ENCODE measurements at places on chromosomes 5 and 9.

GRCh38 chr9:134455934-134456755 lies 129.9 kb downstream of the RXRA start:
- DNase-seq: peak; percentile 98

DNA sequence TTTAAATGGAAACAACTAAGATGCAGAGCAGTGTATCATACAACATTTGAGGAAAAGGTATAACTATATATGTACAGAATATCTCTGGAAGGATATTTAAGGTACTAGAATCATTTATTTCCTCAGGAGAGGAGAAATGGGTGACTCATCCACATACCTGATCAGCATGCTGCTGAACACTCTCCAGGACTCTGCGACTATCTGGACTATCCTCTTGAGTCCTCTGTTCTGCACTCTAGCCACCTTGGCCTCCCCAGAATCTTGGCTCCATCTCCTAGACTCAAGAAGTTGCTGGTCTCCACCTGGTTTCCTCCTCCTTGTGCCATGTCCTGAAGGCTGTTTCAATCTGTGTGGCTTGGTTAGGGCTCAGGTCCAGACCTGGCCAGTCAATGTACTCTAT lies 8.8 kb upstream of the PRDM6 start:
- no peak for DNase-seq

GRCh38 chr9:98168153-98168780 lies 24.2 kb downstream of the CORO2A start:
- DNase-seq: no peak

DNA sequence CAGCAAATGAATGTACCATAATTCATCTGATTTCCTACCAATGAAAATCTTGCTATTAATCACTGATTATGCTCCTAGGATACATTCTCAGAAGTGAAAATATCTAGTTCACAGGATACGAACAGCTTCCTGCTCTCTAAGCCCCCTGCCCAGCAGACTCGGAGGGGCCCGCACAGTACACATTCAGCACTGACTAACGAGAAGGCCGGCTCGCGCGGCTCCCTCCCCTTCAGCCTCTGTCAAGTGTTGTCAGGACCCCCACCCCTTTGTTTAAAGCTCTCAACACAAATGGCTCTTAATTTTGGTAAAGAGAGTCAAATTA lies 82.0 kb downstream of the PRRT1B start:
- no peak for DNase-seq

GRCh38 chr9:132499251-132499650 lies 83.2 kb upstream of the BARHL1 start:
- DNase-seq: no peak

- no peak for DNase-seq
These were observed 88.7 kb downstream of the SYK start for GRCh38 chr9:90890146-90890810.

- DNase-seq: no peak
These were observed 4.3 kb downstream of the HAND1 start for GRCh38 chr5:154473581-154474283.

GRCh38 chr9:123866497-123866896 lies 63.4 kb downstream of the DENND1A start:
- DNase-seq: peak; percentile 70

- no peak for DNase-seq
These were observed 1.5 kb downstream of the PLAA start for GRCh38 chr9:26945591-26945990.

GRCh38 chr5:62000646-62001045 lies 305.4 kb upstream of the KIF2A start:
- no peak for DNase-seq

DNA sequence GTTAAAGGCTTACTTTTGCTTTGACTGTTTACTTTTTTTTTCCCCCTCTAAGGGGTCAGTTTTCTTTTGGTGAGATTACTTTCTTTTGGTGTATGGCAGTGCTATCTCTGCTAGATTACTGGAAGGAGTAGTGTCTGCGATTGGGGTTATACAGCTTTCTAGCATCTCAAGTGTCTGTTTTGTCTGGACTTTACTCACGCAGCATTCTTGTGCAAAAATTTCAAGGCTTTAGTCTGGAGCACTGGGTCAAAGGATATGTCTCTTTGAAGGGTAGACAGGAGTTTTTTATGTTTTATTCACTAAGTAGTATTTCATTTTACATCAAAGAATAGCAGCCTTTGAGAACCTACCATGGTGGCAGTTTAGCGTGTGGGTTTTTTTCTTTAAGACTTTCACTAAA lies 52.6 kb downstream of the NDUFS4 start:
- no peak for DNase-seq

GRCh38 chr5:10775646-10776045 lies 14.6 kb upstream of the DAP start:
- no peak for DNase-seq

DNA sequence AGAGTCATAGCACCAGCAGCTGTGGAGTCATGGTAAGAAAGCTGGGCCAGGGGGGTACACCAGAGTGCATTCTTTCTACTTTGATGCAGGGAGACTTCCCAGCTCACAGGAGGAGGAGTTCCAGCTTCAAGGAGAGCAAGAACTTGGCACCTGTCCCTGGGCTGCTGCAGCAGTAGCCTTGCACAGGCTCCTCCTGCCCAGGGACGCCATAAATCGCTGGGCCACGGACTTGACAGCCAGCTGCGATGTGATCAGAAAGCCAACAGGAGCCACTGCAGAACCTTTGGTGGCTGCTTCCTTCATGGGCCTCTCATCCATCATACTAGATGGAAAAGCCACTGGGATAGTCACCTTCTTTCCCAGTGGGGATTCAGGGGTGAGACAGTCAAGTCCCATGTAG lies 234.7 kb downstream of the NMUR2 start:
- no peak for DNase-seq

GRCh38 chr5:132428484-132429462 lies 59.3 kb downstream of the SLC22A5 start:
- DNase-seq: peak; percentile 65

GRCh38 chr5:100856462-100856861 lies 46.6 kb downstream of the ST8SIA4 start:
- no peak for DNase-seq

DNA sequence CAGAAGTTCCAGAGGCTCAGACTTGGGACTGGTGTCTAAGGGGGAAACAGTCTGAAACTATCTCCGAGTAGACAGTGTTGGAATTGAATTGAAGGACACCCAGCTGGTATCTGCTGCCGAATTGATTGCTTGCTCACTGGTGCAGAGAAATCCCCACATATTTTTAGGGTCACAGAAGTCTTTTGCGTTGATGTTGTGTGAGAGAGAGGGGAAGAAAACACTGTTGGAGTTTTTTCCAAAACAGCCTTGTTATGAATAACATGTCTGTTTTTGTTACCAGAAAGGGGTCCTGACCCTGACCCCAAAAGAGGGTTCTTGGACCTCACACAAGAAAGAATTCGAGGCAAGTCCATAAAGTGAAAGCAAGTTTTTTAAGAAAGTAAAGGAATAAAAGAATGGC lies 81.3 kb downstream of the ALDH7A1 start:
- no peak for DNase-seq

DNA sequence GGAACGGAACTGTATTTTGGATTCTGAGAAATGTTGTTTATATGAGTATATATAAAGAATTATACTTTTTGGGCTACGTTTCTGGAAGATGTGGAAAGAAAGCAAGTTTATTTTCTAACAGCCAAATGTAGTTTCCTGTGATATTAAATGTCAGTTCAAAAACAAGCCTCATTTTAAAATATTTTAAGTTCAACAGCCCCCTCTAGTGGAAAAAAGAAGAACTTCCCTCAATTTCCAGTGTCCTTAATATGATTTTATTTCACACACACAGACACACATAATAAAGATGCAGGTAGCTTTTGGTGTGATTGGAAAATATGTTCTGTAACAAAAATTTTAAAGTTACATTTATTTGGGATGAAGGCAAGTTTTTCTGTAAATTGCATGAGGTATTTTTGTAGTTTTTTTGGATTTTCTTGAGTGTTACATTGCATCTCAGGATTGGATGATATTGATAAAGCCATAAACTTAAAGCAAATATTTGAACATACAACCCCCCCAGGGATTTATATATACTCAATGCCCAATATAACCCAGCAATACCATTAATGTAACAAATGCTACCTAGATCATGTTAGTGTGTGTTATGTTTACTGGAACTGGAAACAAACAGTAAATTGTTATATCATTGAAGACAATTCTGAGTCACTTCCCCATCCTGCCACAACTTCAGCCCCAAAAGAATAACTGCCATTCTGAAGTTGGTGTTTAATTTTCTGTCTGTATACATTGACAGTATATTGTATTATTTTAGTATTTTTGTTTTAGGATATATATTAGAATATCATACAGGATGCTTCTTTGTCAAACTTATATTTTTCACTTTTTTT lies 54.0 kb downstream of the CCDC171 start:
- peak; percentile 61 for DNase-seq

- peak; percentile 51 for DNase-seq
These were observed 242.1 kb downstream of the BNC2 start for GRCh38 chr9:16628413-16628812.

- DNase-seq: no peak
These were observed 26.2 kb downstream of the AGTPBP1 start for GRCh38 chr9:85715587-85715986.

GRCh38 chr9:8857926-8858595 lies 1058.5 kb upstream of the DMAC1 start:
- DNase-seq: peak; percentile 32

- no peak for DNase-seq
These were observed 352.3 kb upstream of the CCNH start for GRCh38 chr5:87765009-87765408.

GRCh38 chr5:71597001-71597400 lies 9.9 kb downstream of the MCCC2 start:
- no peak for DNase-seq

GRCh38 chr5:149608936-149609545 lies 27.7 kb downstream of the ARHGEF37 start:
- no peak for DNase-seq

GRCh38 chr5:80156156-80156555 lies 99.7 kb downstream of the SERINC5 start:
- DNase-seq: no peak

- no peak for DNase-seq
These were observed 24.4 kb downstream of the TNC start for GRCh38 chr9:115093520-115093919.

DNA sequence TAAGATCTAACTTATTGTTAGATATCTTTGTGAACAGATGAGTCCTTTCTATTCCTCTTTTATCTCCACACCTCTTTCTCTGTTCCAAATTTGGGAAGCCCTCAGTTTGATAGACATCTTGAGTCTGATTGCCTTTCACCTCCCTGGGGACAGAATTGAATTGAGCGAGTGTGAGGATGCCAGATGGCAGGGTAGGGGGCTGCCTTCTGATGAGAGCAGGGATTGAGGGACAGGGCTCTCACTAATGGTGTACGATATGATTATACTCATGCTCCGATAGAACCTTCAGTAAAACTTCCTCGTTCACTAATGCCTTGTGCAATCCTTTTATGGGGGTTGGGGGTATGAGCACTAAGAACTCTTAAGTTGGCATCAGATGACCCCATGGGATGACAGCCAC lies 172.1 kb upstream of the DAP start:
- DNase-seq: no peak

- no peak for DNase-seq
These were observed 4.6 kb upstream of the BARX1 start for GRCh38 chr9:93959739-93960154.

GRCh38 chr5:1961304-1961946 lies 78.7 kb upstream of the IRX4 start:
- DNase-seq: no peak

GRCh38 chr9:92947268-92948037 lies at the start of gene FGD3:
Gene FGD3 (plus strand): TSS chr9:92947523. CDS start chr9:92976257, 28,734 bp downstream.
- DNase-seq: no peak

- no peak for DNase-seq
These were observed 65.3 kb upstream of the PPP1R26 start for GRCh38 chr9:135414293-135414692.

GRCh38 chr5:142506756-142507155 lies 179.1 kb downstream of the FGF1 start:
- DNase-seq: peak; percentile 53

- DNase-seq: peak; percentile 73
These were observed 10.8 kb downstream of the TSPAN17 start for GRCh38 chr5:176658007-176658599.

DNA sequence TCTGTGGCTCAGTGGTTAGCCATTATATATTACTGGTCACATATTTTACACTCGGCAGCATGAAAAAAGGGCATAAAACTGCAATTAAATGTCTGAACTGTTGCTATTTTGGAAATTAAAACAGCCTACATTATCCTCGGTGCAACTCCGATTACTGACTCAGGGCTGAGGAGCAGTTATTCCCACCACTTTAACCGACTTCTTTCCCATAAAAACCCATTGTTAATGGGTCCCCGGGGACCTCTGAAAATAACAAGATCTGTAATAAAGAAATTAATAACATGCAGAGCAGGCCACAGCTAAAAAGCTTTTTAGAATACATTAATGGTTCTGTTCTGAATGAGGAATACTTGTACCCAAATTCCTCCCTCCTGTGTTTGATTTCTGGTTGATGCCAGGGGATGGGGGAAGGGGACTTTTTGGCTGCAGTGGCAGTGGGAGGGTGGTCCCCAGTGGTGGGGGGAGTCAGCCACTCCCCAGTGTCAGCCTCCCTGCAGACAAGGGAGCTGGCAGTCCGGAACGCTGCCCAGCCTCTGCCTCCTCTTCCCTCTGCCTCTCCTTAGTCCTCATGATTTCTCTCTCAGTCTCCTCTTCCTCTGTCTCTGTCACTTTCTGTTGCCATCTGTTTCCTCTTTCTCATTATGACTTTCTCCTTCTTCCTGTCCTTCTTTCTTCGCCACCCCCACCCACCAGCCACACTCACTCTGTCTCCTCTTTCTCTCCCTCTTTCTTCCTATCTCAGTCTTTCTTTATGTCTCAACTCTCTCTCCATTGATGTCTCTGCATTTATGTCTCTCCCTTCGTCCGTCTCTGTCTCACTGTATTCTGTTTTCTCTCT lies 59.0 kb upstream of the ZBTB43 start:
- DNase-seq: no peak

GRCh38 chr9:95857124-95857523 lies 18.4 kb upstream of the ERCC6L2 start:
- DNase-seq: peak; percentile 79
